IPS DF 6.9 (cell line): ENCODE measurements at places on chromosomes 2 and 18.

DNA sequence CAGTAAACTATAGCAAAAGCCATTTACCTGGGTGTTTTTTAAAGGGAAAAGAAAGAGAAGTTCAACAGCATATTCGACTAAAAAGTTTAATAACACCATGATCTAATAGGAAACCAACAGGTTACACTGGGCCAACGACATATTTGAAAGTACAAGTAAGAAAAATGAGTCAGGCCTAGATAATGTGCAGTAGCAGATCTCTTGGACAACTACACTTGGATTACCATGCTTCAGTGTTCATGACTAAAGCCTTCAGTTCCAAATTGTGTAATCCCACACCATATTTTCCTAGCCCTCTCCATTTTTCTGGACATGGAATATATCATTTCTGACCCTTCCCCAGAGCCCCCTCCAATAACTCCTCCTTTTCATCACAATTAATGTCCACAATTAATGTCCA lies 39.1 kb upstream of the FIGN start:
- DNase-seq, result no peak
- H3K4me1 ChIP-seq, result no peaks in the 10 kb centered on the region
- no peak overlapping the region for H3K4me3 ChIP-seq
- no peak overlapping the region for H3K27ac ChIP-seq
- H3K27me3 ChIP-seq, result no peaks in the 10 kb centered on the region

DNA sequence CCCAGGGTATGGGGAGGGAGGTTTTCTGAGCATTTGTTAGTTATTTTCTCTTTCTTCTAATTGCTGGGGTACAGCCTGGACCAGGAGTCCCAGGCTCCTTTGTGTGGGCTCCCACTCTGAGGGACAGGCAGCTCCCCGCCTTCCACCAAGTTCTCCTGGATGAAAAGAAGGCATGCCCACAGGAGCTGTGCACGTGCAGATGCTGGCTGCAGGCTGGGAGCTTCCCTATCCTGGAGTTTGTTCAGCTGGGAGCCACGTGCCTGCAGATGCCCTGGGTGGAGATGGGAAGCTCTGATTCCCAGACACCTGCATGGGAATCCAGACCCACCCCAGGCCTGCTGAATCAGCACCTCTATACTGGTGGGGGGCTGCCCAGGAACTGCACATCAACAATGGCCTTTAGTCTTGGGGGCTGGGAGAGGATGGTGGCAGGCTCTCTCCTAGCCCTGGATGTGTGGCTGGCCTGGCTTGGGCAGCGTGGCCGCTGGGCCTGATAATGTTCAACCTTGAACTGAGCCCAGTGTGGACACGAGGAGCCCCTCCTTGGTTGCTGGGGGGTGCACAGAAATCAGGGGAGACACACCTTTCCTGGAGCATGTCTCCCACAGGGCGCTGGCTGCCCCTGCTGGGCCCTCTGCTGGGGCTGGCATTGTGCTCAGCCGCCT lies 233.6 kb upstream of the HS6ST1 start:
- no peaks in the 10 kb centered on the region for H3K27me3 ChIP-seq
- no peak overlapping the region for H3K27ac ChIP-seq
- H3K4me3 ChIP-seq, result no peak overlapping the region
- DNase-seq, result no peak
- no peaks in the 10 kb centered on the region for H3K4me1 ChIP-seq

DNA sequence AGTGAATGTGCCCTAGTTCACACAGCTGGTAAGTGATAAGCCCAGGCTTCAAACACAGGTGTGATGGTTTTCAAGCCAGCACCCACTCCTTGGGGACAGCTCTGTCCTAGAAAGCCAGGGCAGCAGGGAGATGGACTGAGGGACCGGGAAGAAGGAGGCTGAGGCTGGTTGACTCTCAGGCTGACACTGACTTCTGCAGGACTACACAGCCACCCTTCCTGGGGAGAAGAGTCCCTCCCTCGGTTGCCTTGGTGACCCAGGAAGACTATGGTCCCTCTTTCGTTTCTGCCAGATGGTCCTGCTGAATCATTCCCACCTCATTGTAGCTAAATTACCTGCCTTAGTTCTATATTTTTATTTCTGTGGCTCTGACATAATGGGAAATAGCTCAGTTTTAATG lies 11.3 kb upstream of the FSHR start:
- H3K27me3 ChIP-seq, result no peaks in the 10 kb centered on the region
- peaks cover 2% of the 10 kb centered on the region; the same call in 1 of the 2 replicates for H3K4me1 ChIP-seq
- no peak overlapping the region for H3K27ac ChIP-seq

- H3K4me3 ChIP-seq, result no peak overlapping the region
- no peaks in the 10 kb centered on the region for H3K27me3 ChIP-seq
- H3K4me1 ChIP-seq, result no peaks in the 10 kb centered on the region
- no peak for DNase-seq
Observed at GRCh38 chr2:9594366-9595054, 36.3 kb downstream of the YWHAQ start.

DNA sequence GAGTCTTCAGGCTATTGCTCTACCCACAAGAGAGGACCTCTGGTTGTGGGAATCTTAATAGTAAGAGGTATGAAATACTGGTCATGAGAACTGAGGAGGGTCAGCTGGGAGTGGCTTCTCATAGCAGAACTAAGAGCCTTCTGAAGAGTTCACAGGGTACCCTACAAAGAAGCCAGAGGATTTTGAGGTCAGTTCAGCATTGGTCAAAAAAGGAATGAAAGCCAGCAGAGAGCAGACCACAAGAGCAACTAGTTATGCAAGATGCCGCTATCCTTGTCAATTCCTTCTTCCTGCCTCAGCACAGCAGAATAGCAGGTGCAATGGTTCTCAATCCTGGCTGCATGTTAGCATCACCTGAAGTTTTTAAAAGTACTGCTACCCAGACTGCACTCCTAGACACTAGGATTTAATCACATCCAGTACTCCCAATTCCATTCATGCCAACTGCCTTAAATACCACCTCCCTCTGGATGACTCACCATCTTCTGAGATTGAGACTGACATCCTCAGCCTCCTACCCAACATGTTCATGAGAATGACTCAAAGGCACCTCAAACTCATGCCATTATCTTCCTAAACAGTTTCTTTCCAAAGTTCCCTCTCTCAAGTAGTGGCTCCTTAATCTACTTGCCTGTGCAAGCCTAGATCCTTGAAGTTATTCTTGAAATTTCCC lies 81.0 kb upstream of the RBMS1 start:
- no peaks in the 10 kb centered on the region for H3K27me3 ChIP-seq
- no peak for DNase-seq
- no peak overlapping the region for H3K4me3 ChIP-seq
- no peaks in the 10 kb centered on the region for H3K4me1 ChIP-seq

GRCh38 chr2:20552847-20553246 lies 98.1 kb downstream of the HS1BP3 start:
- H3K4me3 ChIP-seq, result no peak overlapping the region
- no peaks in the 10 kb centered on the region for H3K36me3 ChIP-seq
- H3K27ac ChIP-seq, result no peak overlapping the region
- H3K27me3 ChIP-seq, result no peaks in the 10 kb centered on the region
- H3K4me1 ChIP-seq, result peaks cover 4% of the 10 kb centered on the region; the same call in 1 of the 2 replicates

GRCh38 chr2:226903179-226903578 lies 67.3 kb downstream of the RHBDD1 start:
- H3K4me1 ChIP-seq, result no peaks in the 10 kb centered on the region
- no peaks in the 10 kb centered on the region for H3K27me3 ChIP-seq
- no peak overlapping the region for H3K27ac ChIP-seq
- H3K36me3 ChIP-seq, result no peaks in the 10 kb centered on the region
- DNase-seq, result no peak

GRCh38 chr18:75659535-75660023 lies 232.1 kb upstream of the SMIM21 start:
- no peaks in the 10 kb centered on the region for H3K4me1 ChIP-seq
- no peak for DNase-seq
- no peak overlapping the region for H3K4me3 ChIP-seq
- H3K36me3 ChIP-seq, result no peaks in the 10 kb centered on the region

GRCh38 chr2:12399240-12399639 lies 317.5 kb upstream of the TRIB2 start:
- no peak for DNase-seq
- no peaks in the 10 kb centered on the region for H3K27me3 ChIP-seq
- no peaks in the 10 kb centered on the region; the same call in 1 of the 2 replicates for H3K4me1 ChIP-seq
- no peak overlapping the region for H3K4me3 ChIP-seq
- H3K27ac ChIP-seq, result no peak overlapping the region

GRCh38 chr2:229456091-229456490 lies 185.0 kb upstream of the PID1 start:
- H3K4me1 ChIP-seq, result no peaks in the 10 kb centered on the region
- H3K4me3 ChIP-seq, result no peak overlapping the region
- no peaks in the 10 kb centered on the region for H3K36me3 ChIP-seq
- H3K27me3 ChIP-seq, result no peaks in the 10 kb centered on the region
- no peak for DNase-seq

DNA sequence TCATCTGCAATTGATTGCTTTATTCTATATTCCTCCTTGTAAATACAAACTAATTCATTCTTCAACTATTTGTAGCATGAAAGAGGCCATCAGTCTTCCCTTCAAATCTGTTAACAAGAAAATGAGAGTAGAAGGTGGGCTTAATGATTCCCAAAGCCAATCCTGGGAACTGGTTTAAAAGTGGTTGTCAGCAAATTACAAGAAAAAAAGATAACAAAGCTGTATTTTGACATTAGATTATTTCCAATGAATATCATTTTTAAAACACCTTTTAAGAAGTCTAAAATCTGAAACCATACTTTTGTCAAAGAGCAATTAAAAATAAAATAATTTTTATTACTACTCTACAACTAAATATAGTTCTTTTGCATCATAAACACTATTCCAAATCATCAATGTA lies 139.2 kb downstream of the DYM start:
- DNase-seq, result no peak
- no peak overlapping the region for H3K4me3 ChIP-seq
- no peaks in the 10 kb centered on the region for H3K27me3 ChIP-seq
- no peak overlapping the region for H3K27ac ChIP-seq
- no peaks in the 10 kb centered on the region for H3K4me1 ChIP-seq

- H3K27ac ChIP-seq, result no peak overlapping the region
- H3K4me1 ChIP-seq, result no peaks in the 10 kb centered on the region
- no peaks in the 10 kb centered on the region for H3K27me3 ChIP-seq
- no peak for DNase-seq
Observed at GRCh38 chr2:173544641-173545363, 190.1 kb downstream of the CDCA7 start.

DNA sequence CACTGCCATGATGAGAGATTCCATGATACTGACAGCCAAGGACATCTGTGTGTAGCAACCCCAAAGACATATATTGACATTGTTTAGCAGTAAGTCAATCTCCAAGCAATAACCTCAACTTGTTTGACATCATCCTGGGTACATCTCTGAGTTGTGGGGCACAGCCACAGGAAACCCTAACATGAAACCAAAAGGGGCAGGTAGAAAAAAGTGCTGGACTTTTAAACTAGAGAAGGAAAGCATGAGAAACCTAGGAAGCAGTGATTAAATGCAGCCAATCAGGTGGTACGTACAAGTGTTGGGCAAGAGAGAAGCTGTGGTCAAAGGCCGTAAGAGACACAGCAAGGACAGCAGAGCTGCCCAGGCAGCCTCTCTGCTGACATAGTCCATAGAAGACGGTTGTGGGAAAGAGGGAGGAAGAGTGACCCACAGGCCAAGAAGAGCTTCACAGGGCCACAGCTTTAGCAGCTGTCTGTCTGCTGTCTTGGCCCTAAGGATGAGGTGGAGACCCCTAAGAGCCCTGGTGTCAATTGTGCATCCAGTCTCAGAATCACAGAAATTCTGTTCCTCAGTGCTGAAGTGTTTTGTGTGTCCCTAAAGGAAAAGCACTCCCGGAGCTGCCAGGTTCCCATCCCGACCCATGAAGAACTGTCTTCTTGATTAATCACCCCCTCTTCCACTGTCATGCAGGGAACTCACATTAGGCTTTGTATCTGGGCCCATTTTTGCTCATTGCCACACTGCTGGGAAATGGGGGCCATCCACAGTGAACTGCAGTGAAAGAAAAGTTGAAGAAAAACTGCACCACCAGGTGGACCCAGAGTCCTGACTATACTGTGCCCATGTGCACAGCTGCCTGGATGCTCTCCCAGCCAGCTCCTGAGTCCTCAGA lies 25.4 kb upstream of the CHN1 start:
- 0 out of 2 replicates have a peak, but pooled peaks cover 2% of the 10 kb centered on the region for H3K4me1 ChIP-seq
- H3K4me3 ChIP-seq, result no peak overlapping the region
- DNase-seq, result peak; percentile 37
- no peak overlapping the region for H3K27ac ChIP-seq

GRCh38 chr2:105418522-105418921 lies 19.7 kb upstream of the FHL2 start:
- no peaks in the 10 kb centered on the region for H3K36me3 ChIP-seq
- no peaks in the 10 kb centered on the region for H3K27me3 ChIP-seq
- no peak overlapping the region for H3K27ac ChIP-seq
- DNase-seq, result no peak
- H3K4me1 ChIP-seq, result no peaks in the 10 kb centered on the region
- H3K4me3 ChIP-seq, result no peak overlapping the region

GRCh38 chr18:32459361-32460101 lies 11.2 kb downstream of the GAREM1 start:
- H3K36me3 ChIP-seq, result no peaks in the 10 kb centered on the region; the same call in 1 of the 2 replicates
- H3K4me1 ChIP-seq, result 0 out of 2 replicates have a peak, but pooled peaks cover 1% of the 10 kb centered on the region
- no peak for DNase-seq
- H3K4me3 ChIP-seq, result no peak overlapping the region
- H3K27ac ChIP-seq, result no peak overlapping the region
- no peaks in the 10 kb centered on the region for H3K27me3 ChIP-seq

GRCh38 chr18:8871489-8871888 lies 166.1 kb downstream of the MTCL1 start:
- H3K4me3 ChIP-seq, result no peak overlapping the region
- H3K4me1 ChIP-seq, result peaks cover 1% of the 10 kb centered on the region; the same call in 1 of the 2 replicates
- H3K36me3 ChIP-seq, result no peaks in the 10 kb centered on the region
- DNase-seq, result no peak
- H3K27me3 ChIP-seq, result no peaks in the 10 kb centered on the region

DNA sequence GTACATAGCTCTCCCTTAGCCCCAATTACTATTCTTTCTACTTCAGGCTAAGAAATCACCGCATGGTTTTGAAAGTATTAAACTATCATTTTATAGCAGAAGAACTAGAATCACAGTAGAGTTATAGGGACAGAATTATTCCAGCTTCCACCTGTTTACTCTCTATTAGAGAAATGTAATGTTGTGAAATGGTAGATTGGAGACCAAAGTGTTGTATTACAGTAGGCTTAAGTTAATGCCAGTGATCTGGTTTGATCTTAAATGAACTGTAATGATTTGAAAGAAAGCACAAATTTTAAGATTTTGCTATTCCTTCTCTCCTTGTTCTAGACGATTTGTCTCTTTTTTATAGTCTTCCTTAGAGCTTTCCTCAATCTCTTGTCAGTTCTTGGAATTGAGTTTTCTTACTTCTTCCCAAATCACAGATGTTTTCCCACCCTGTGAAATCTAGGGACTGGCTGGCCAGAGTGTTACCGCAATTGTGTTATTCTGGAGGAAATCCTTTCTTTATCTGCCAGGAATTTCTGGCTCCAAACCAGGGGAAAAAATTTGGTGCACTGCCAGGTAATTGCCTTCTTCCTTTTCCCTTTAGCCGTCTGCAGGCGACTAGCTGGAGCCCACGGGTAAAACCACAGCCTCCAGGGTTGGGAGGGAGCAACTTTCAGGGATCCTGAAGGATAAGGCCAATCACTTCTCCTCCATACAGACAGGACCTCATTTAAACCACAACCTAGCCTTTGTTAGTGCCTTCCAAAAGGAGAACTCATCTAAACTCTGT lies 51.7 kb downstream of the NOP58 start:
- H3K27ac ChIP-seq, result no peak overlapping the region
- DNase-seq, result no peak
- H3K27me3 ChIP-seq, result no peaks in the 10 kb centered on the region
- H3K36me3 ChIP-seq, result no peaks in the 10 kb centered on the region
- no peak overlapping the region for H3K4me3 ChIP-seq
